Cardiac septum (tissue), 1 donor: ENCODE measurements at places on chromosomes 16 and 17. TPM values are rescaled to one million over a fixed set of nuclear protein-coding genes. Genes with fewer than 3 reads are reported as not detected.

DNA sequence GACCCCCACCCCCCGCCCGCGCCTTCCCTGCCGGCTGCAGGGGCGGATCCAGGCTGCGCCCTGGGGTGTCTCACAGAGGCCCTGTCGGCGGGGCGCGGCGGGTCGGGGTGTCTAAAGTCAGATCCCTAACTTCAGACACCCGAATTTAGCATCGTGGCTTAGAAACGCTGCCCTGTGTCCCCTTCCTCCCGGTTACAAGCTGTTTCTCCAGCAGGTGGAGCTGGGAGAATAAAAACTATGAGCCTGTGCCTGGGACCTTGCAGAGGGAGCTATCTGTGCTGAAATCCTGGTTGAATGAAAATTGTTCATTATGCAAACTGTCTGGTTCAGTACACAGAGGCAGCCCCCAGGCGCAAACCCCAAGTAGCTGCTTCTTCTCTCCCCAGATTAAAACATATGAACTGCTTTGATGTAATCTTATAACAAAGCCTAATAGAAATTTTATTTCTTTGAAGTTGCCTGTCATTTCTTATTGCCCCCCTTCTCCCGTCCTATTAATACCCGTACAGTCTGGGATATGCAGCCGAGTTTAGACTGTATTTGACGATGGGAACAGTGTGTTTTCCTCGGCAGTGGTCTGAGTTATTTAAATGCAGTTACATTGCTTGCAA, 79.0 kb downstream of the RPA1 start:
- DNase-seq, result no peak

The HBM gene
- total RNA-seq, result 1.2 TPM

The CIAPIN1 gene
- total RNA-seq, result 60.1 TPM

The DHRS7C gene
- total RNA-seq, result 0.89 TPM

The CDH8 gene
- 0.38 TPM for total RNA-seq

- peak; percentile 36 for DNase-seq
Measured at GRCh38 chr17:73098919-73099318, 6.4 kb upstream of the SLC39A11 start.

- DNase-seq, result no peak
Measured at GRCh38 chr16:72537664-72538063, 365.7 kb upstream of the PMFBP1 start.

DNA sequence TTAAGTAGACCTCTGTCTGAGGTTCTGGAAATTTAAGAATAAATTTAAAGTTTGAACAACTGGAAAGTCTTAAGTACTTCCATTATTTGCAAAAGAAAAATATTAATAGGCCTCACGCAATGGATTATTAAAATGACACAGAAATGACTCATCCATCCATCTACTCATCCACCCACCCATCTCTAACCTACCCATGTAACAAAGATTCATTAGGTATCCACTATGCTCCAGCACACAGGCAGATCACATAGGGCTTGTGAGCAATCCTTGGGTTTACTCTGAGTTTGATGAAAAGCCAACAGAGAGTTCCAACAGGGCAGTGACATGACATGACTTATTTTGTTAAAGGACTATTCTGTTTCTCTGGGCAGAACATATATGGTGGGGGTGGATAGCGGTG, 93.3 kb downstream of the HELZ start:
- DNase-seq, result no peak

GRCh38 chr17:76537288-76537577, 276 bp downstream of the CYGB start:
- peak; percentile 74 for DNase-seq

The KIF18B gene
- 0.13 TPM for total RNA-seq

- DNase-seq, result no peak
Measured at GRCh38 chr17:32496395-32497073, 9.7 kb downstream of the CDK5R1 start.

DNA sequence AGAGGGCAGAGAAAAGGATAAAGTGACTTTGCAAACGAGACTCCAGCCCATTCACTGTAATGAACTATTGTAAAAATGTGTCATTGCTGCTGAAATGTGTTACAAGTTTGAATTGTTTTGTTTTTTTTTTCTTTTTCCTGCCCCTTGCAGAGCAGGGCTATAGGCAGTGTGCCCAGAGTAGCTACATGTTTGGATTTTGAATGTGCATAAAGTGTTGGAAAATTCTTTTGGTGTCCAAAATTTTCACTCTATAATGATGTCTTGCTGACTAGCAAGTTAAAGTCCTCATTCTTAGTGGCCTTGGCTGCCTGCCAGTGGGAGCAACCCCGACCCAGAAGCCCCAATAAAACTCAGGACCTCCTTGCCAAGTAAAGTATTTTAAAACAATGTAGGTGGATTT, 66.5 kb downstream of the IGF2BP1 start:
- DNase-seq, result no peak
